ENCODE measurements at places on chromosomes 11 and 22.

DNA sequence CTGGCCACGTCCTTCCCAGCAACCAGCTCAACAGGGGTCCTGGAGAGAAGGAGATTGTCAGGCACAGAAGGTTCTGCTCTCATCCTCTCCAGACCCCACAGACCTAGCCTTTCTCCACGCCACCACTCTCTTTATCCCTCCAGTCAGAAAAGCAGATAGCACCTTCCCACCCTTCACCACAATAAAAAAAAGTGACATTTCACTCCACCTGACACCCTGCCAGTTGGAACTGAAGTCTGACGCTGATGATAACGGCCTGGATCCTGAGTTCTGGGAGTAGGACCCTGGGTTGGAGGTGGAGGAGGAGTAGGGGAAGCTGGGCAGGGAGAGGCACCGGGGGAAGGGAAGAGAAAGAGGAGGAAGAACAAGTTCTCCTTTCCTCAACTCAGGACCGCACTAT lies 127.5 kb upstream of the ANO1 start:
- DNase-seq = no peak

GRCh38 chr11:76234021-76234415 lies 27.7 kb upstream of the WNT11 start:
- no peak for DNase-seq

- no peak for DNase-seq
Observed at GRCh38 chr22:42333544-42333943, 63.1 kb upstream of the TCF20 start.

GRCh38 chr11:46051102-46051501 lies 70.2 kb downstream of the PHF21A start:
- no peak for DNase-seq

- DNase-seq = peak; percentile 46
Observed at GRCh38 chr22:42080287-42080686, 787 bp downstream of the SMDT1 start.

- no peak for DNase-seq
Observed at GRCh38 chr11:77876045-77876444, 55.1 kb downstream of the AAMDC start.

DNA sequence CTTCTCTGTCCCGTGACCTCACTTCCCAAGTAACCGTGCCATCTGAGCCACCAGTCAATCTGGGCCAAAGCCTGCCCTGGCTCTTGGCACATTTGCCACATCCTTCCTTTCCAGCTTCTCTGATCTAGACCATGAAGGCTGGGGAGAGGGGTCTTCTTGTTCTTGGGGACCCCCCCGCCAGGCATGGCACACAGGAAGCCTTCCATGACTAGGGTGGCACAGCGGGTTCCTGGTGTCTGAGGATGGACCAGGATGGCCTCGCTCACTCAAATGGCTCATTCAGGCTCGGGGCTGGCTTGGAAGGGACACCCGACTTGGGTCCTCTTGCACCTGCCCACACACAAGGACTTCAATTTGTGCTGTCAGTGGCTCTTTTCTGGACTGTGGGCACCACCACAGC lies 121.3 kb downstream of the BCR start:
- DNase-seq = no peak

DNA sequence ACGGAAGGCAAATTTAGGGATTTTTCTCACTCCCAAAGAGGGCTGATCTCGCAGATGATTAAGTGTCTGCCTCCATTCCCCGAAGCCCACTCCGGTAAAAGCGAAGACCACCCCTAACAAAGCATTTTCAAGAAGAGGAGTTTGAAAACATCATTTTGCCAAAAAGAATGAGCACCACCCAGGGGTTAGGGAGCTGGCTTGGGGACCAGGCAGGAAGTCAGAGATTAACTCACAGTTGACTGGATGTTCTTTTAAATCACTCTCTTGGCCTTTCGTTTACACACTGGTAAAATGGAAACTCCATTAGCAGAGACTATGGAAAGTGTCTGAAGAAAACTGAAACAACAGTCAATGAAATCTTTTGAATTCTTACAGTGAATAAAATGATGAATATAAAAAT lies 7.9 kb upstream of the TRIM44 start:
- DNase-seq = no peak

- DNase-seq = no peak
Observed at GRCh38 chr11:8127447-8127846, 41.4 kb downstream of the RIC3 start.

DNA sequence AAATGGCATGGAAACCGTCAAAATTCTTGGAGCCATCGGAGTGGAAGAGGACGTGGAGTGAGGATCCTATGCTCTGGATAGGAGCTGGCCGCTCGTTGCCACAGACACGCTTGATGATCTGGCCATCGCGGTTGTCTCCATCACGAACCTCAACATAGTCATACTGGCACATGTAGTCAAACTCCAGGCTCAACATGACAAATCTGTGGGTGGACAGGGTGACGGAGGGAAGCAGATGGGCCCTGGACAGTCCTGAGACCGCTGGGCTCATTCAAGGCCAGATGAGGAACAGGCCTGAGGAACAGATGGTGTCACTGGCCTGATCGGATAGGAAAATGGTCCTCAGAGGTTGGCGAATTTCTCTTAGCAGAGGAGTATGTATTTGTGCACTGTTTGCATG lies 51.3 kb upstream of the SLC1A2 start:
- DNase-seq = no peak

DNA sequence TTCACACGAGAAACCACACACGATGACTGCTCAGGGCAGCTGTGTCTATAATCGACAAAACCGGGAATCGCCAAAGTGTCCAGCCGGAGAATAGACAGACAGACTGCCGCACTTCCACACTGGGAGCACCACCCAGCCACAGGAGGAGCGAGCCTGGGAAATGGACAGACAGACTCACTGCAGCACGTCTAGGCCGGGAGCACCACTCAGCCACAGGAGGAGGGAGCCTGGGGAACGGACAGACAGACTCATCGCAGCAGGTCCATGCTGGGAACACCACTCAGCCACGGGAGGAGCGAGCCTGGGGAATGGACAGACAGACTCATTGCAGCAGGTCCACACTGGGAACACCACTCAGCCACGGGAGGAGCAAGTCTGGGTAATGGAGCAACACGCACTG lies 137.2 kb downstream of the BRD1 start:
- DNase-seq = no peak

DNA sequence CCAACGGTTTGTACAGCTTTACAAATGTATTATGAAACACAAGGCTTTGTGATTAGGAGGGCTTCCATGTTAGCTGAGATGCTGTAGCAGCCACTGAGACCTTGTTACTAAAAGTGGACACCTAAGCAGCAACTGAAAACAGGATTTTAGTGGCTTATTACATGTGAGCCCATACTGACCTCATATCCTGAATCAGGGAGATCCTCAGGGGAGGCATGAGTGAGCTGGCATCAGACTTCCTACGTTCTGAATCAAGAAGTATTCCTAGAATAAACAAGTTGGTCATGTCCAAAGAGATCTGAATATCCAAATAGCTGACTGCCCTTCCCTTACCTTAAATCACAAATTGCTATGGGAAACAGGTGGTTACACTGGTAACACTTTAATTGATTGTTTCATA lies 59.1 kb upstream of the SCUBE2 start:
- DNase-seq = peak; percentile 79

DNA sequence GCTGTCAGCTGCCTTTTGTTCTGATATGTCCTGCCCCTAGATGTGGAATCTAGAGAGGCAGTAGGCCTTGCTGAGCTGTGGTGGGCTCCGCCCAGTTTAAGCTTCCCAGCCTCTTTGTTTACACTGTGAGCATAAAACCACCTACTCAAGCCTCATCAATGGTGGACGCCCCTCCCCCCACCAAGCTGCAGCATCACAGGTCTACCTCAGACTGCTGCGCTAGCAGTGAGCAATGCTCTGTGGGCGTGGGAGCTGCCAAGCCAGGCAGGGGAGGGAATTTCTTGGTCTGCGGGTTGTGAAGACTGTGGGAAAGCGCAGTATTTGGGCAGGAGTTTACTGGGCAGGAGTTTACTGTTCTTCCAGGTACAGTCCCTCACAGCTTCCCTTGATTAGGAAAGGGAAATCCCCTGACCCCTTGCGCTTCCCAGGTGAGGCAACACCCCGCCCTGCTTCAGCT lies 98.5 kb downstream of the SMCO4 start:
- peak; percentile 10 for DNase-seq

DNA sequence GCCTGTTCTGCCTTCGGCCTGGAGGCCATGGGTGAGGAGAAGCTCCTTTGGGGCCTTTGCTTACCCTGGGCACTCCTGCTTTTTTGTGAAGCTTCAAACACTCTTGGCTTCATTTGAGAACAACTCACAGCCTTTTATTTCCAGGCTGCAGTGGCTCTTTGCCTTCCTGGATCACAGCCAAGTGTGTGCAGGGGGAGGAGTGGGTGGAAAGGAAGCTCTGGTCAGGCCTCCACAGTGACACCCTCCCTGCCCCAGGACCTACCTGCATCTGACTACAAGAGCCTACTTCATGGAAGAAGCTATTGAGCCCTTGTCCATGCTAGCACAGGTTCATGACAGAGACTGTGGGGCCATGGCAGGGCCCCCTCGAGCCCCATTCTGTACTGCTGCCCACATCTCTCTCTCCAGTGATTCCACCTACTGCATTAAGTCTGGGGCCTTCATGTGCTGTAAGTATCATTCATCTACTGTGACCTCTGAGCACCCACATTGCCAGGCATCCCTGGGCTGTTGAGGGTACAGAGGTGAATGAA lies 52.3 kb downstream of the GAB4 start:
- DNase-seq = no peak

DNA sequence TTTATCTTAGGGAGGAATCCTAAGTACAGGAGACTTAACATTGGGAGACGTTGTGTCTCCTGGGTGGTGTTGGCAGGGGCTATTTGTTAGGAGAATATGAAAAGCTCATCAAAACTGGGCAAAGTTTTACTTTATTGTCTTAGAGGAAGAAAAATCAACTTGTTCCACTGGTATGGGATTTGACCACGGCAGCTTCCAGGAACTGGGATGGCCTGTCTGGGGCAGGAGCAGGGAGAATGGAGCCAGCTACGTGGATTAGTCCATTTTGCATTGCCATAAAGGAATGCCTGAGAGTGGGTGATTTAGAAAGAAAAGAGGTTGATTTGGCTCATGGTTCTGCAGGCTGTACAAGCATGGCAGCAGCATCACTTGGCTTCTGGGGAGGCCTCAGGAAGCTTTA lies 198.4 kb downstream of the ADAMTS15 start:
- no peak for DNase-seq

GRCh38 chr11:3626250-3626960 lies 15.4 kb downstream of the ART5 start:
- DNase-seq = no peak

- DNase-seq = peak; percentile 38
Observed at GRCh38 chr11:58576887-58577471, 1.3 kb upstream of the LPXN start.

DNA sequence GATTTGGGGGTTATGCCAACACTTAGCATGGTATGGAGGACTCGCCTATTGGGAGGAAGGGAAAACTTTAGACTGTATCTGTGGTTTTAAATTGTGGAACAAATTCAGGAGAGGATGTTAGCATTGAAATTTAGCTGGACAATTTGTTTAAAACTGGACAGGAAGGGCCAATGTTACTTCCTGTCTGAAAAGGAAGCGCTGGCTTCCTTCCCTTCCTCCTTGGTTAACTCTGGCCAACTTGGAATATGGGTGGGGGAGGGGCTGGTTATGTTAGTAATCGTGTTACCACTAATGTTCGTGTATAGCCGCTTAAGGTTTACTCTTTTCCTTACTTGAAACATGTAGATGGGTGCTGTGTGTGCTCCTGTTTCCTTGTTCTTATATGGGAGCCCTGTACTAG lies 13.9 kb downstream of the CTNND1 start:
- DNase-seq = no peak

DNA sequence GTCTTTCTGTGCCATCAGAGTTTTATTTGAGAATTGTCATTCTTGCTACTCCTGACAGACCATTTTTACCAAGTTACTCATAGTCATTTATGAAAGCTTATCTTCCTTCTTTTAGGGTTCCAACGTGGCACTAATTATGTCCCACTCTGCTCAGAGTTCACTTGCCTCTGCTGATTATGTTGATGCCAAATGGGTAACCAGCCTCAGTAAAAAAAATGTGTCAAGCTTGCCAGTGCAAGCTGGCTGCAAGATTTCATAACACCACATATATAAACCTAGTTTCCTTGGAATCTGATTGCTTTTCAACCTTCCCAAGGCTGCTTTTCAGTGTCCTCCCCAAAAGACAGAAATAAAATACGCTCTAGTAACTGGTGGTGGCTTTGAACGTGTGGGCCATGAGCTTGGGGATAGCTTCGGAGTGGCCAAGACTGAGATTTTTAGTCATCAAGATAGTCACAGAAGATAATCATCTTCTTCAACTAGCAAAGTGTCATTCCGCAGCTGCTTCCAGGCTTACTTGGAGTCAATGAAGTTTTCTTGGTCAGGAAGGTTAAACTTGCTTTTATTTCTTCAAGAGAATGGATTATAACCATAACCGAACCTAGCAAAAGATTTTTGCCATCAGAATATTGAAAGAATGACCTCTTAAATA lies 29.5 kb upstream of the APOA1 start:
- DNase-seq = no peak

DNA sequence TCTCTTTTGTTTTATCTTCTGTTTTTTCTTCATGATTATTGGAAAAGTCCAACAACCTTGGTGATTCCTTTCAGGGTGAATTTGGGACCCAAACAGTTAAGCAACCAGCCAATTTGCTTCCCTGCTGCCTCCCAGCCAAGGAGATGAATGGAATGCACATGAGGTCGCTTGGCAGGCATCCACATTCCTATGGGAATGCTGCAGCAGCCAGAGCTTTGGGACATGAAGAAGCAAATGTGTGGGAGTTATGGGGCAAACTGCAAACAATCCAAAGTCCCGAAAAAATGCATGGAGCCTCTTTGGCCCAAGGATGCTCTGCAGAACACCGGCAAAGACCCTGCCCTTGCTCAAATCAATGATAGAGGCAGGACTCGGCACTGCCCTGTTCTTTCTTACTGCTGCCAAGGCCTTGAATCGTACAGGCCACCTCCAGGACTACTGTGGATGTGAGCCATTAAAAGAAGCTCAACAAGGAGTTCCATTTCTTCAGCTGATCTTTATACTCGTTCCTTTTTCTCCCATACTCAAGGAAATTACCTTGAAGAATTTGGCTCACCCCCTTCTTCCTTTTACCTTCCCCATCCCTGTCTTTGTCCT lies 117.3 kb upstream of the TEAD1 start:
- peak; percentile 81 for DNase-seq

DNA sequence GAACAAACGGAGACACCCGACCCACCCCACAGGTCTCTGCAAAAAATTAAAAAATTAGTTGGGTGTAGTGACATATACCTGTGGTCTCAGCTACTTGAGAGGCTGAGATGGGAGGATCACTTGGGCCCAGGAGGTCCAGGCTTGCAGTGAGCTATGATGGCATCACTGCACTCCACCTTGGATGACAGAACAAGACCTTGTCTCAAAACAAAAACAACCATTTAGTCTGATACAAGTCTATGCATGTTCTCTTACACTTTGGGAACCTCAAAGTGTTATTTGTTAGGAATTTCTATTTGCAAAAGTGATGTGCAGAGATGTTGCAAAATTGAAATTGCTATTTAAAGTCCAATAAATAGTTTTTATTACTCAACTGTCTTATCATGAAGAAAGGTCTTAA lies 14.3 kb downstream of the ATG13 start:
- no peak for DNase-seq

- no peak for DNase-seq
Observed at GRCh38 chr11:63841554-63841953, 2.6 kb downstream of the MARK2 start.
